Stimulated activated CD8-positive, alpha-beta memory T cell treated with anti-CD3 and anti-CD28 coated beads, Interleukin-7, amount 100 ng/mL, for 1 hour (primary cell): ENCODE measurements at places on chromosomes 3 and 15.

GRCh38 chr3:72746430-72747411 is 101.5 kb downstream of the SHQ1 start:
- DNase-seq, result no peak

DNA sequence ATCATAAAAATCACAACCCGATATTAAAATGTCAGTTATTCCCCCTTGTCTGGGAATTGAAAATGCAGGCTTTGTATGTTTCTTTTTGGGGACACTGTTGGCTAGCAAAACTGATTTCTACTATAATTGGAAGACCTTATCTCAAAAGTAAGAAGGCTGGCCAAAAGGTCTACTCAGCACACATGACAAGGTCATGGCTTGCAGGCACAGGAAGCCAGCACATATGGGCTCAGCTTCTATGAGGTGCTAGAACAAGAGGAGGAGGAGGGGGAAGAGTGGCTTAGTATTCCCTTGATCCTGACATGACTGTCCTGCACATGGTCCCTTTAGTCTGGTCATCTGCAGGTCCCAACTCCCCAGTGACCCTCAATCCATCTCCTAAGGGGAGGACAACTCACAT is 681.2 kb downstream of the SQOR start:
- DNase-seq, result no peak

DNA sequence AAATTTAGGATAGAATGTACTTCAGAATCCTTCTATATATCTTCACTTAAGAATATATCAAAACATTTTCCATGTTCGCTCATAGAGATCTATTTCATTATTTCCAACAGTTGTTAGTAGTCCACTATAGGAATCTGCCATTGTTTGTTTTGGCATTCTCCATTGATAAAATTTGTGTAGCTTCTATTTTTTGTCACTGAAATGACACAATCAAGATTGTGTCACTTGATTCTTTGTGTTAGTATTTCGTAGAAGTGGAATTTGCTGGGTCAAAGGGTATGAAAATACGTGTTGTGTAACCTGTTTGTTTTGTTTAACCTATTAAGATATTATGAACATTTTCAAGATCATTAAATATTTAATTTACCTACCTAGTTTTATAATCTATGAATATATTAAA is 15.9 kb upstream of the GPR156 start:
- no peak for DNase-seq

DNA sequence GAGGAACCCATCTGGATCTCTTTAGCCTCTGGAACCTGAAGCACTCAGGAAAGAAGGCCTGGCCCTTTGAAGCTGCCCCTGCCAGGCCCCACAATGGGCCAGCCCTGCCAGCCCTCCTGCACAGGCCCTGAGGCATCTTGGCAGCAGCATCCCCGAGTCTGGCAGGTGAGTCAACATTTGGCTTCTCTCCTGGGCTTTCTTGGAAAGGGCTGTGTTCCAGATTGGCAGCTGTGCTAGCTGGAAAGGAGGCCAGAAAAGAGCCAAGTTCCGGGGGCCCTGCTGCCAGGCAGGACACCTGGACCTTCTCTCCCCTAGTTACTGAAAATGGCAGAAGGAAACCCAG is 187.2 kb downstream of the SHQ1 start:
- DNase-seq, result no peak

- no peak for DNase-seq
These were observed 147.4 kb downstream of the NSUN3 start for GRCh38 chr3:94210256-94210655.
